ENCODE measurements at places on chromosomes 7 and 10. TPM values are rescaled to one million over a fixed set of nuclear protein-coding genes. Genes with fewer than 3 reads are reported as not detected.

- no peak for DNase-seq
These were observed 128.5 kb downstream of the WDR11 start for GRCh38 chr10:120979435-120980278.

DNA sequence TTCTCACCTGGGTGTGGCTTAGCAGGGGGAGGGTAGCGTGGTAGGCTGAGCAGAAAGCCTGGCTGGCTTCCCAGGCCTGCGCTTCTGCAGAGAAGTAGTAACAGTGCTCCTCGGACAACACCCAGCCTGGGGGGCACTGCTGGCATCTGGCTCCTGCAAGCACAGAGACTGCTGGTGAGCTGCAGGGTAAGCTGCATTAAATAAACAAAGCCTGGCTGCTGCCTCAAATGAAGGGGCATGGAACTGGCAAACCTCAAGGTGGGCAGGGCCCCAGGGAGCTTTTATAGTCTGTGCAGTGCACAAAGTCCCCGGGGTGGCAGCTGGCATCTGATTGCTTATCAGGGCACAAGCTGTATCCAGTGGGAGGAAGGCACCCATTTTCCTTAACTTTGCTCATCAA is 3.9 kb downstream of the KLRG2 start:
- DNase-seq: no peak

GRCh38 chr10:78211561-78212051 is 177.9 kb downstream of the RPS24 start:
- DNase-seq: peak; percentile 81

HOXA4 gene
- 2.0 TPM for total RNA-seq

- no peak for DNase-seq
These were observed 249.7 kb downstream of the CREB5 start for GRCh38 chr7:28661826-28662595.

DNA sequence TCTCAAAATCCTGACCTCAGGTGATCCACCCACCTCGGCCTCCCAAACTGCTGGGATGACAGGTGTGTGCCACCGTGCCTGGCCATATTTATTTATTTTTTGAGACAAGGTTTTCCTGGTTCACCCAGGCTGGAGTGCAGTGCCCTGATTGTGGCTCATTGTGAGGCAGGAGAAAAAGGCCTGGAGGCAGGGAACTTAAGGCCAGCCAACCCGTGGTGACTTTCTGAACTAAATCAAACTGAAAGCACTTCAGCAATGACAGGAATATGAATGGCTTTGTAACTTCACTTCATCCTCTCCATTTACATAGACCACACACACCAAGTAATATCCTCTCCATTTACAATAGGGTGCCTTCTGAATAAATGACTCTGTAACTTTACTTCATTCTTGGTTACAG is 124.4 kb downstream of the CCDC3 start:
- DNase-seq: no peak

FAM25A gene
- not detected for total RNA-seq

DNA sequence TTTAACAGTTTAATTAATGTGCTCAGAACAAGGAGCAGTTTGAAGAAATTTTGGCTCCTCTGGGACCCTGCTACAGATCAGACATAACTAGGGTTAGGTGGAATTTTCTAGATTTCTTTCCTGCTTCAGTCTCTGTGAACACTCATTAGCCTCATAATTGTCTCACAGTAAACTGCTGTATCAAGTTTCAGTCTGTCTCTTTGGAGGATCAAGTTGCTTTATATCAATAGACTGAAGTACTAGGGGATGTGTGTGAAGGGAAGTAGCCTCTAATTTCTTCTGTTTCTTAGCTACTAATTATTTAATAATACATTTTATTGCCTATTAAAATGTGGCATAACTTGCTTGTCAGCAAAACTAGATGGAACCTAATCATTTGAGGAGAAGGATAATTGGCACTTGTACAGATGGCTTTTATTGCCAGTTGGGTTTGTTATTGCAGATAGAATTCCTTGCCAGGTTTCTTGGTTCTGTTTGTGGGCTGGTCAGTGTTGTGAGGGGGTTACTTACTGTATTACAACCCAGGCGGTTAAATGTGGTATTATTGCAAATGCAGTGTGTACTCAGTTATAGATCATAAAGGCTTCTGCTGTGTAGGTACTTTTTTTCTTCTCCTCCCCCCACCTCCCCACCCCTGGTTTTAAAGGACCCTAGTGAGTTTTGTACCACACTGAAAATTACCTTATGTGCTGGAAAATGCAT is 758.0 kb downstream of the AUTS2 start:
- DNase-seq: no peak

ZNF25 gene
- total RNA-seq: 11.1 TPM

CTAGE4 gene
- not detected for total RNA-seq
